ENCODE measurements at places on chromosomes 4 and X.

- no peak for DNase-seq
Measured at GRCh38 chrX:37896511-37896890, 49.1 kb upstream of the DYNLT3 start.

DNA sequence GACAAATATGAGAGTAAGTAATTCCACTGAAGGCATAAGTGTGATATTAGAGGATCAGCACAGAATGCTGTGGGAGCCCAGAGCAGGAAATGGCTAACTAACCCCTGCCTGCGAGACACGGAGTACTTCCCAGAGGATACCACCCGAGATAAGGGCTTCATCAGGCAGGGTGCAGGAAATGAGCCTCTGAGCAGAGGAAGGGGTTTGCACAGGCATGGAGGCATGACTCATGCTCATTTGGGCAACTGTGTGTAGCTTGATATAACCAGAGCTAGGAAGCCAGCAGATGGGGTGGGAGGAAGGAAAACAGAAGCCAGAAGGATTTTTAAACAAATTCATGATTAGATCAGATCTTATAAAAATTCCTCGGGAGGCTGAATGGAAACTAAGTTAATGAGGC lies 70.0 kb upstream of the TSPAN5 start:
- peak; percentile 83 for DNase-seq

DNA sequence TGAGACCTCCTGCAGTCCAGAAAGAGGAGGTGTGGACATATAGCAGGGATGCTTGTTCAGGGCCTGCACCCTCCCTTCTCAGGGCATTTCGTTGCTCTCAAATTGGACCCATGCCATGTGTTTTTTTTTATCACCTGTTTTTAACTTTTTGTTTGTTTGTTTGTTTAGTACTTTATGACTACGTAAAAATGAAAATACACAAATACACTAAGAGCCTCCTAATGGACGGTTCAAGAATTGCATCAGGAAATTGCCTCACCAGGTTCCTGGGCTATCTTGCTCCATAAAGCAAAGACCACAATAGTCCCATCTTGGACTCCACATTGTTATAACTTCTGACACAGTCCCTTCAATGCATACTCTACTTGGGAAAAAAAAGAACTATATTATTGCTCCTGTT lies 1685.9 kb upstream of the TENM3 start:
- no peak for DNase-seq

DNA sequence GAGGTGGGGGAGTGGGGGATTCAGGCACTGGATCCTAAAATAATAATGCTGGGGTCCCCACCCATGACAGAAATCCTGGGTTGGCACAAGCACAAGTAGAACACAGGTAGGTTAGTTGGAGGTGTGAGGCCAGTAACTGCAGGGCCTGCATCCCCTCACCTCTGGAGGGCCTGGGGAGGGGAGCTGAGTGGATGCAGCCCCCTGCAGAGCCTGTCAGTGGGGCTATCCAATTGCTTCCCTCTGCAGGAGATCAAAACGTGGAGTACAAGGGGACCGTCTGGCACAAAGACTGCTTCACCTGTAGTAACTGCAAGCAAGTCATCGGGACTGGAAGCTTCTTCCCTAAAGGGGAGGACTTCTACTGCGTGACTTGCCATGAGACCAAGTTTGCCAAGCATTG lies 43.7 kb downstream of the MAP7D3 start:
- no peak for DNase-seq

DNA sequence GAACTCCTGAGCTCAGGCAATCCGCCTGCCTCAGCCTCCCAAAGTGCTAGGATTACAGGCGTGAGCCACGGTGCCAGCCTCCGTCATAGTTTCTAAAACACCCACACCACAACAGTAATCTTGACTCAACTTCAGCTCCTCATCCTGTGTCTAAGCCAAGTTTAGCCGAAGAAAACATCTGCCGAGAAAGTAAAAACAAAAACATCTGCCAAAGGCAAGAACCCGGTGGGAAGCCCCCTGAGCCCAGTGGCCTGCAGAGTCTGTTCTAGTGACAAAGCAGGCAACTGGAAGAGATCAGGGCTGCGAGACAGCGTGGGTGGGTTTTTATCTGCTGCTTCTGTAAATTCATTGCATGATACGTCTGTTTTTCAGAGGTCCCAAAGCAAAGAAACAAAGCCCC lies 26.6 kb upstream of the CD99 start:
- peak; percentile 80 for DNase-seq

GRCh38 chrX:56281789-56282188 lies 49.6 kb downstream of the KLF8 start:
- DNase-seq: peak; percentile 22
